ENCODE measurements at places on chromosomes 2 and 18.

DNA sequence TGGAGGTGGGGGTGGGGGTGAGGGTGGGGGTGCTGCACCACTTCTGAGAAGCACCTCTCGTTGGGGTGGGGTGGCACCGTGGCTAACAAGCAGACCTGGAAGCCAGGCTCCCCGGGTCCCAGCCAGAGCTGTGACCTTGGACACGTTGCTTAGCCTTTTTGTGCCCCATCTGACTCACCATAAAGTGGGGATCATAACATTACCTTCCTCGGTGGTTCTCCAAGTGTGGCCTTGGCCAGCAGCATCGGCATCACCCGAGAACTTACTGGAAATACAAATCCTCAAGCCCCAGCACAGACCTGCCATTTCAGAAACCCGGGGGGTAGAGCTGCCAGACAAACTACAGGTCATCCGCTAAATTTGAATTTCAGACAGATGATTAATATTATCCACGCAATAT lies 58.7 kb upstream of the SLC66A3 start:
- H3K27ac ChIP-seq: no peak overlapping the region
- no peaks in the 10 kb centered on the region for H3K36me3 ChIP-seq
- H3K4me1 ChIP-seq: no peaks in the 10 kb centered on the region
- no peak overlapping the region for H3K4me3 ChIP-seq
- peaks cover 1% of the 10 kb centered on the region for H3K27me3 ChIP-seq

GRCh38 chr18:5891184-5891853 lies 4.0 kb downstream of the TMEM200C start:
- H3K27me3 ChIP-seq: peaks cover 26% of the 10 kb centered on the region
- H3K4me3 ChIP-seq: peak overlapping the region; percentile 52
- H3K4me1 ChIP-seq: peaks cover 21% of the 10 kb centered on the region
- no peak overlapping the region for H3K27ac ChIP-seq
- no peaks in the 10 kb centered on the region for H3K36me3 ChIP-seq
- peak; percentile 30 for DNase-seq

DNA sequence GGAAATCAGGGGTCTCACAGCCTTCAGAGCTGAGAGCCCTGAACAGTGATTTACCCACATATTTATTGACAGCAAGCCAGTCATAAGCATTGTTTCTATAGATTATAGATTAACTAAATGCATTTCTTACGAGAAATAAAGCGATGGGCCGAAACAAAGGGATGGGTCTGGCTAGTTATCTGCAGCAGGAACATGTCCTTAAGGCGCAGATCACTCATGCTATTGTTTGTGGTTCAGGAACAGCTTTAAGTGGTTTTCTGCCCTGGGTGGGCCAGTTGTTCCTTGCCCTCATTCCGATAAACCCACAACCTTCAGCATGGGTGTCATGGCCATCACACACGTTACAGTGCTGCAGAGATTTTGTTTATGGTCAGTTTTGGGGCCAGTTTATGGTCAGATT lies 36.4 kb downstream of the TANC1 start:
- H3K36me3 ChIP-seq: peaks cover 9% of the 10 kb centered on the region
- no peak for DNase-seq
- H3K4me1 ChIP-seq: no peaks in the 10 kb centered on the region
- no peak overlapping the region for H3K27ac ChIP-seq

DNA sequence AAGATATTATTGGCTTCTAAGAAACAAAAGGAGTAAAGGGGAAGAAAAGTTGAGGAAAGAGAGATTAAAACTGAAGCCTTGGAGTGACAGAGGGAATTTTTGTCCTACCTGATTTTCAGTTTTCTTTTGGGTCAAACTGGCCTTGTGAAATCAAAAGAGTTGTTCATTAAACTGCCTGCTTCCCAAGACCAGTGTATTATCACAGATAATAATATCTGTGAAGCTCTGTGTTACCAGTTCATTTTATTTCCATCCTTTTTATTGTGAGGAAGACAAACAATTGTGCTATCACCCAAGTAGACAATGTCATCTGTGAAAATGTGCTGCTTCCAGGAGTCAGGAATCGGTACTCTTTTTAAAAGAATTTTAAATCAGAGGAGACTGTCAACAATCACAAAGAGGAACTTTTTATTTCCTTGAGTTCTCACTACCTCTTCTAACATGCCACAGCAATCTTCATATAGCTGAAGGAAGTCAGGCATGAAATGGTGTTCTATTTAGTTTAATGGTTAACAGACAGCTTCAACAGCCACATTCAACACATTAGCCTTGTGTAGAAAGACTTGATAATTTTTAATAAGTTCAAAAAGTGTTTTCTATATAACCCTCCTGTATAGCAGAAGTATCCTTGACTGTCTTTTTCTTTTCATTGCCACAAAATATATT lies 554.8 kb downstream of the PIK3C3 start:
- H3K36me3 ChIP-seq: no peaks in the 10 kb centered on the region
- no peak for DNase-seq
- H3K4me1 ChIP-seq: no peaks in the 10 kb centered on the region
- H3K27me3 ChIP-seq: no peaks in the 10 kb centered on the region

DNA sequence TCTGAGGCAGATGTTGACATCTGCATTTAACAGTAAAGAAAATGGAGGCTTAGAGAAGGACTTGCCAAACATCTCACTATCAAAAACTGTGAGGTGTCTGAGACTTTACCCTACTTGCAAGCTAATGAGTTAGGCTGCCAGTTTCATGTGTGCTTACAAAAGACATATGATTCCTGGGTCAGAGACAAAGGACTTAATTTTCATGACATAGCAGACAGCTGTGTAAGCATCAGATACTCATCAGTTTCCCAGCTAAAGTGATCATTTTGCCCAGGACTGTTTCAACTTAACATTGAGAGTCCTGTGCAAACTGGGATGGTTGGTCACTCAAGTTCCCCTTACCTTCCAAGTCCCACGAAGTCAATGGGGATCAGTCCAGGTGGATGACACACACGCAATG lies 18.9 kb upstream of the DAPL1 start:
- H3K4me3 ChIP-seq: no peak overlapping the region
- H3K27ac ChIP-seq: no peak overlapping the region
- H3K36me3 ChIP-seq: no peaks in the 10 kb centered on the region
- no peaks in the 10 kb centered on the region for H3K27me3 ChIP-seq

DNA sequence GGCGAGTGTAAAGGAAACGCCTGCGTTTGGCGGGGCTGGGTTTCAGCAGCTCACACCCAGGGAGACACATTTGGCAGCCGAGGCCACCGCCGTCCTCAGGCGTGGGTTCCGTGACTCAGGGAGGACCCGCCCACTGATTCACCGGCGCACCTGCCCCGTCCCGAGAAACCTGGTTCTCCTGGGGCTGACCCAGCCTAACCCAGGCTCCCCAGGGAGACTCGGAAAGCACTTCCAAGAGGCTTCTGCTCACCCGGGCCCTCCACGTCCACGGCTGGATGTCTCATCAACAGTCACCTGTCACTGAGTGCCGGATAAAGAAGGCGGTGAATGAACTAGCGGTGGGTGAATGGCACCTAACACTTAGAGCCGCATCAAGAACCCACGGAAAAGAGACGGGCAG lies 126.4 kb upstream of the CTDP1 start:
- H3K36me3 ChIP-seq: no peaks in the 10 kb centered on the region
- H3K4me1 ChIP-seq: no peaks in the 10 kb centered on the region
- no peaks in the 10 kb centered on the region for H3K27me3 ChIP-seq
- H3K4me3 ChIP-seq: no peak overlapping the region

- H3K27ac ChIP-seq: no peak overlapping the region
- no peaks in the 10 kb centered on the region for H3K27me3 ChIP-seq
- DNase-seq: no peak
These were observed 13.4 kb upstream of the ASXL2 start for GRCh38 chr2:25891672-25892071.

DNA sequence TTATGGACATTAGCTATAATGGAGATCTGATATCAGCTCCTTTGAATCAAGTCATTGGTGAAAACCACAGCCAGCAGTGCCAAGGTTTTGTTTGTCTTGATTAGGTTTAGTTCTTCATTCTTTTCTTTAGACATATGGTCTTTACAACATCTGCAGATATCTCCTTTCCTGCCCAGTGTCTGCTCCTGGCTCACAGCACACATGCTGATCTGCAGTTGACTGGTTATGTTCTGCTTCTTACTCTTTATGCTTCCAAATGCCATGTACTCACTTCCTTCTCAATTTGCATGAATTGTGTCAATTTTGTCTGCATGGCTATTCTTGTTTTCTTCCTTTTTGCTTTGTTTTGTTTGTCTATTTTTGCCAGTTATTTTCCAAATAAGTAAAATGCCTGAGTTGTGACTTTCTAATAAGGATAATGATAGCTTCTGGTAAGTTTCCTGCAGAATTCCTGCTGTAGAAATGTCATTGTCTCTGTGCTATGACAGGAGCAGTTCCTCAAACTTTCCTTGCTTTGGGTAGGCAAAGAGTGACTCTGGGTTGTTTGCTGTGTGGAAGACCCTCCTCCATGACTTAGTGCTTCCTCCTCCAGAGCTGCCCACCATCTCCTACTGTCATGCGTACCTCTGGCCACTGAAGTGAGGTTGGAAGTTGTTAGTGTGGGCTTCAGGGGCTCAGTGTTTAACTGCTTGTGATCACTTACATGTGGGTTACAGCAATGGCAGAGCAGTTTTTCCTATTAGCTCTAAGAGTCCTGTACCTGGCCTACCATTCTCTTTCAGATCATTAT lies 8.2 kb downstream of the ARHGAP25 start:
- peaks cover 8% of the 10 kb centered on the region for H3K36me3 ChIP-seq
- peak; percentile 45 for DNase-seq
- H3K27me3 ChIP-seq: no peaks in the 10 kb centered on the region
- H3K4me3 ChIP-seq: no peak overlapping the region
- H3K4me1 ChIP-seq: peaks cover 96% of the 10 kb centered on the region
- H3K27ac ChIP-seq: peak overlapping the region; percentile 4

DNA sequence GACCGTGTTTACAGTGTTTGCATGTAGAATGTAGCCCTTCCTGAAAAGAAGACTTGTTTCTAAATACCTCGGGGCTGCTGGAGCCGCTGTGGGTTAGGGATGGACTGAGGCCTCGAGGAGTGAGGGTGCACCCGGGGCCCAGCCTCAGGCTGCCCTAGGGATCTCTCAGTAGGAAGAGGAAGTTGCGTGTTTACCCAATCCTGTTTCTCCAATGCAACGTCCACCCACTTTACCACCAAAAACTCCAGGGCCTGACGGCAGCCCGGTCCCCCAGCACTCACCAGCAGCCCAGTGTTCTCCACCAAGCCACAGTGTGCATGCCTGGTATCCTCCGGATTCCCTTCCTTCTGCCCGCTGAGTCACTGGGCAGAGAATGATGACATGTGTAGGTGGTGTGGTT lies 255.8 kb downstream of the GLI2 start:
- no peak overlapping the region for H3K4me3 ChIP-seq
- no peaks in the 10 kb centered on the region for H3K27me3 ChIP-seq
- H3K4me1 ChIP-seq: no peaks in the 10 kb centered on the region
- no peak overlapping the region for H3K27ac ChIP-seq

DNA sequence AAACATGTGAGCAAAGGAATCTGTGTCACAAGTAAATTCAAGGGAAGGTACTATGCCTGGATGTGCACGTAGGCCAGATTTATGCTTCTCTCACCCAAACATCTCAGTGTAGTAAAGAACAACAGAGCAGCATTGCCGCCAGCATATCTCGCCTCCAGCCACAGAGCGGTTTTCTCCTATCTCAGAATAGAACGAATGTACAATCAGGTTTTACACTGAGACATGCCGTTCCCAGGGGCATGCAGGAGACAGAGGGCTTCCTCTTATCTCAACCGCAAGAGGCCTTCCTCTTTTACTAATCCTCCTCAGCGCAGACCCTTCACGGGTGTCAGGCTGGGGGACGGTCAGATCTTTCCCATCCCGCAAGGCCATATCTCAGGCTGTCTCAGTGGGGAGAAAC lies 175.3 kb downstream of the RPIA start:
- peak; percentile 67 for DNase-seq
- peak overlapping the region; percentile 35 for H3K4me3 ChIP-seq
- H3K27me3 ChIP-seq: no peaks in the 10 kb centered on the region
- H3K27ac ChIP-seq: no peak overlapping the region

GRCh38 chr2:138244501-138244925 lies 257.1 kb upstream of the SPOPL start:
- H3K36me3 ChIP-seq: no peaks in the 10 kb centered on the region
- peaks cover 1% of the 10 kb centered on the region for H3K4me1 ChIP-seq
- H3K27ac ChIP-seq: no peak overlapping the region
- peak; percentile 42 for DNase-seq
- no peak overlapping the region for H3K4me3 ChIP-seq
- H3K27me3 ChIP-seq: no peaks in the 10 kb centered on the region

GRCh38 chr2:119364798-119365197 lies 1.8 kb downstream of the C2orf76 start:
- H3K4me3 ChIP-seq: no peak overlapping the region
- H3K27ac ChIP-seq: no peak overlapping the region
- peaks cover 7% of the 10 kb centered on the region for H3K36me3 ChIP-seq
- H3K27me3 ChIP-seq: no peaks in the 10 kb centered on the region
- no peak for DNase-seq

DNA sequence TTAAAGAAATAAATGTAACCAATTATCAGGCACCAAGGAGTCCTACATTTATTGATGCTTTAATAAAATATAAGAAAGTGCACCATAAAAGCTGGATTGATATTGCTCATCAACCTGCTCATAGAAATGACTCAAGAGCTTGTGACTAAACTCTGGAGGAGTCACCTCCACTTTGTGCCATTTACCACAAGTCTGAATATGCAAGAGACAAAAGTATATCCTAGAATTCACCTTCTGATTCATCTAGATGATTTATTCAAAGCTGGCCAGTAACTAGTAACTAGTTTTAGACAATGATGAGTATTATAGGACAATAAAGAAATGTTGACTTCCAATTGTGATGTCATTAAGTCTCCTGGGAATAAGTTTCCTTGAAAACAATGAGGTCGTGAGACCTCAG lies 146.0 kb upstream of the SOX11 start:
- no peak overlapping the region for H3K4me3 ChIP-seq
- no peak overlapping the region for H3K27ac ChIP-seq
- H3K27me3 ChIP-seq: no peaks in the 10 kb centered on the region
- no peak for DNase-seq

- H3K27ac ChIP-seq: no peak overlapping the region
- no peaks in the 10 kb centered on the region for H3K4me1 ChIP-seq
These were observed 537.8 kb downstream of the LRRTM4 start for GRCh38 chr2:76984359-76984758.

GRCh38 chr18:41326311-41326710 lies 628.7 kb upstream of the PIK3C3 start:
- no peak overlapping the region for H3K27ac ChIP-seq
- no peaks in the 10 kb centered on the region for H3K27me3 ChIP-seq
- H3K36me3 ChIP-seq: no peaks in the 10 kb centered on the region
- no peaks in the 10 kb centered on the region for H3K4me1 ChIP-seq

DNA sequence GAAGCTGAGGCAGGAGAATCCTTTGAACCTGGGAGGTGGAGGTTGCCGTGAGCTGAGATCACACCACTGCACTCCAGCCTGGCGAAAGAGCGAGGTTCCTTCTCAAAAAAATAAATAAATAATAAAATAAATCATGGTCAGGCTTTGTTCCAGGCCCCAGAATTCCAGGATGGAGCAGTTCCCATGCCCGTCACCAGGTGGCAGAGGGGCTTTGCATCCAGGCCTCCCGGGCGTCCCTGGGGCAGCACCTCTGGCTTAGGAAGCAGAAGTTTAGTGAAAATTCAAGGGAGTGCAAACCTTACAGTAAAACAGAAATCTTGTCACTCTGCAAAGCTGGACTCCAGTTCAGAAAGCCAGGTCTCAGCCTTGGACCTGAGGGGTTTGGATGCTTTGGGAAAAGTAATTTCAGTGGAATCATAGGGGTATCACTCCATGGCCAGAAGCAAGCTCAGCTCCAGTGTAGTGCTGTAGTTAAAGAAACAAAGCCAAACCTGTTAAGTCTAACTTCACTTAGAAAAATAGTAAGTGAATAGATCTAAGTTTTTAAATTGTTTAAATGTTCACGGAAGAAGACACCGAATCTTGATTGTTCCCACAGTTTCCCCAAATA lies 512.7 kb downstream of the CMPK2 start:
- no peaks in the 10 kb centered on the region for H3K4me1 ChIP-seq
- DNase-seq: no peak
- no peak overlapping the region for H3K4me3 ChIP-seq
- H3K27ac ChIP-seq: no peak overlapping the region
